ENCODE measurements at places on chromosomes 6 and 20.

DNA sequence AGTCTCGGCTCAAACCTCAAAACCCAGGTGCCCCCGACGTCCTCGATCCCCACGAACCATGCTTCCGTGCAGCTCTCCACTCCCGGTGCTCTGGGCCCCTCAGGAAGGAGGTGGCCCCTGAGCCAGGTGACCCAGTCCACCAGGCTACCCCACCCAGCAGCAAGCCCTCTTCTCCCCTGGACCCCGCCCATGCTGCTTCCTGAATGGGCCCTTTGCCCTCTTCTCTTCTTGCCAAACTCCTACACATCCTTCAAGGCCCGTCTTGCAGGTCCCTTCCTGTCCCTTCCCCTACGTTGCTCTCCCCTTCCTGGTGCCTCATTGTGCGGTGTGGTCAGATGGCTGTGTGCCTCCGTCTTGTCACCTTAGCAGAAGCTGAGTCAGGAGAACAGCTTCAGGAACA lies 3.4 kb upstream of the GATA5 start:
- DNase-seq, result no peak

DNA sequence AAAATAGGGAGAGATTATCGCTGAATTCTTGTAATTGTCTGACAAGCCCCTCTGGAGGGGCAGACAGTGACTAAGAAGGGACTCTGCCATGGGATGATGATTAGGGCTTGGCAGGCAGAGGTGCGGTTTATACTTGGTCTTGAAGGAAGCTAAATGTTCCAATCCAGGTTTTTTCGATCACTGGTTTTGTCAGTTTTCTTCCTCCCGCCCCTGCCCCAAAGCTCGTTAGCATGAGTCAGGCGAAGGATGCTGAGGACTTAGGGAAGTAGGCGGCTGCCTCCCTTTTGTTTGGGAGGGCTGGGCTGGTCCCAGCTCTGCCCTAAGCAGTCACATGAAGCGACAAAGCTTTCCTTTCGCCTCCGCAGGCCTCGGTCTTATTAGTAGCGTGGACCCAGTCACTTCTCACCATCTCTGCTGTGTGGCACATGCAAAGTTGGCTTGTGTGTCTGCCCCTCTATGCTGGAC lies 314.2 kb downstream of the CDC5L start:
- DNase-seq, result no peak

- DNase-seq, result no peak
These were observed 131.3 kb downstream of the CEBPB start for GRCh38 chr20:50321797-50322480.

- DNase-seq, result no peak
These were observed 20.4 kb upstream of the ANKEF1 start for GRCh38 chr20:10014431-10014830.
